Lung (tissue), 17 donors: ENCODE measurements at places on chromosomes 11 and 22. TPM values are rescaled to one million over a fixed set of nuclear protein-coding genes. Genes with fewer than 3 reads are reported as not detected.

DNA sequence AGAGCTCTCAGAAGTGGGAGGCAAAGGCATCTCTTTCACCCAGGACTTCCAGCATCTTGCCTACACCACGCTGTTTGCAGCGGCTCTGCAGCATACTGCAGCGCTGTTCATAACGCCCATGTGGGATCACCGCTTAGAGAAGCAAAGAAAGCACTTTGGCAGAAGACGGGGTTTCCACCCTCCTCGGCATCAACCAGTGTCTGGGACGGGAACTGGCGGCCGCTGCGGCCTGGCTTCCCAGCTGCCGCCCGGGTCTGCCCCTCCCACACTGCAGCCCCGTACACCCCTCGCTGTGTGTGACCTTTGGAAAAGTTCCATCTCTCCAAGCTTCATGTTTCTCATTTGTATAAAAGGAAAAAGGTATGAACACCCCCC lies 545 bp upstream of the TIRAP start:
- peaks cover 8% of the 10 kb centered on the region for H3K4me1 ChIP-seq
- peaks cover 5% of the 10 kb centered on the region for H3K36me3 ChIP-seq
- peak; percentile 78 for DNase-seq
- H3K27ac ChIP-seq: peak overlapping the region; percentile 82

DNA sequence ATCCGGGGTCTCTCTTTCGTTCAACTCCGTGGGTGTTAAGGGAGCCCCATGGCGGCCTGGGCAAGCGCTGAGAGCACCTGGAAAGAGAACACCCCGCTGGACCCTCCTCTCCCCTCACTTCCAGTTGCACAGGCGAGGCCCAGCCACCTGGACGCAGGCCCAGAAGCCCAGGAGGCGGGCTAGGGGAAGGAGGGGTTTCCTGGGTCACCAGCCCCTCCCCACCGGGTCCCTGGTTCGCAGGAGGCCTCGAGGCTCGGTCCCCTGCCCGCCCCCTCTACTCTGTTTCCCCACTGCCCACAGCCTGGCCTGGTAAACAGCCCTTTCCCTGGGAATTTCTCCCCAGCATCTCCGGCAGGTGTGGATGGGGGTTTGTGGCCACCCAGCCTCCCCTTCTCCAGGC lies 8.5 kb upstream of the NFAM1 start:
- no peaks in the 10 kb centered on the region for H3K36me3 ChIP-seq
- no peaks in the 10 kb centered on the region for H3K4me1 ChIP-seq
- H3K27me3 ChIP-seq: no peaks in the 10 kb centered on the region

DNA sequence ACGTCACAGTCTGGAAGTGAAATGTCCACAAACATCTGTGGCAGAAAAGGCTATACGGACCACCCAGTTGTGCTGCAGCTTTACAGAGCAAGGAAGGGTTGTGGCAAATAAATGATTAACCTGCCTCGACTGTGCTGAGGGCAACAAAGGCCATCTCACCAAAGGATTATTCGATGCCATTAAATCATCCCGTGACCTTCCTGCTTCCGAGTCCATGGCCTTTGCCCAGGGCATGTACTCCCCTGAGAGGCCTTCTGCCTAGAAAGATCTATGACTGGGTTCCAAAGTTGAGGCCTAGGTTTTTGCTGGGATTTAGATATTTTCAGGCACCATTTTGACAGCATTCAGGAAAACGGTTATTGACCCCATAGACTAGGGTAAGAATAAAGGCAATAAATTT lies 9.2 kb downstream of the CDPF1 start:
- H3K27me3 ChIP-seq: no peaks in the 10 kb centered on the region
- DNase-seq: no peak
- peaks cover 4% of the 10 kb centered on the region for H3K4me1 ChIP-seq

GRCh38 chr22:23278883-23279675 lies 98.8 kb downstream of the BCR start:
- H3K27ac ChIP-seq: no peak overlapping the region
- peaks cover 30% of the 10 kb centered on the region for H3K36me3 ChIP-seq
- peaks cover 3% of the 10 kb centered on the region for H3K4me1 ChIP-seq
- H3K4me3 ChIP-seq: no peak overlapping the region

DNA sequence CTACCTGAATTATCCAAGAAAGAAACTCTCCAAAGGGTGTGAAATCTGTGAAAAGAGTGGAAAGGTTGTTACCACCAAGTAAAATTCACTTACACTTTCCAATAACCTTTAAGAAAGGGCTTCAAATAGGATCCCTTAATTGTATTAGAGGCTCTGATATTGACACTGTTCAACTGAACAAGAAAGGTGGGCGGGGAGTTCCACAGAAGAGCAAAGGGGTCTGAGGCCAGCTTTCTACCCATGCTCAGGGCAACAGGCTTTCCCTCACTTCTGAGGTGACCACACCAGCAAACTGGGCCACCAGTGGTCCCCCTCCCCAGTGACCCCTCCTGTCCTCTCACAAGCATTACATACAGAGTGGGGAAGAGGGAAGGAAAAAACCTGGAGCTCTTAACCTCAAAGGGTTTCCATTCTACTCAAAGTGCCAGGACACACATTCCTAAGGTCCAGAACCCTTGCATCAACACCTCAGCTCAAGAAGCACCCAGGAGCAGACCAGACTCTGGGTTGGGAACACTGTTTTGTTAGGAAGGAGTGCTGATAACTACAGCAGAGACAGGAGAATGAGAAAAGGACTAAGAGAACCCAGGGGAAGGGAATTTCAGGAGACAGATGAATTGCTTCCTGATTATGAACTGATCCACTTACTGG lies 71.6 kb upstream of the AKIP1 start:
- no peak overlapping the region for H3K4me3 ChIP-seq
- peaks cover 3% of the 10 kb centered on the region for H3K4me1 ChIP-seq
- no peaks in the 10 kb centered on the region for H3K27me3 ChIP-seq
- H3K36me3 ChIP-seq: no peaks in the 10 kb centered on the region
- DNase-seq: no peak
- H3K27ac ChIP-seq: peak overlapping the region; percentile 50

- no peaks in the 10 kb centered on the region for H3K27me3 ChIP-seq
- H3K4me1 ChIP-seq: no peaks in the 10 kb centered on the region
- H3K4me3 ChIP-seq: no peak overlapping the region
These were observed 173.4 kb upstream of the SESN3 start for GRCh38 chr11:95404370-95404769.

DNA sequence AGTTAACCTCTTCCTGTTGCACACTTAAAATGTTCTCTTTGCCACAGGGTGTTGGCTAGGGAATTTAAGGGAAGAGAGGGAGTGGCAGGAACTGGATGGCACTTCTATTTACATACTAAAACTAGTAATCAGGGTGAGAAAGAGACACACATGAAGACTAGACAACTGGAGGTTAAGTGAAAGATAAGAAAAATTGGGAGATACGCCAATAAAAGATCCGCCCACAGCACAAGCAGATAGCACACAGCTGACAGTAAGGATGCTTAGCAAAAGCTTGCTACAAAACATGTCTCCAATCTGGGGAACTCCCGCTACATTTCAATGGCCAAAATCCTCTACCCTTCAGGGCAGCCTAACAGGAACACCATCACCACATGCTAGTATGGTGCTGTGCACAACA lies 12.8 kb downstream of the CPSF7 start:
- no peak overlapping the region for H3K27ac ChIP-seq
- DNase-seq: no peak
- no peak overlapping the region for H3K4me3 ChIP-seq
- no peaks in the 10 kb centered on the region for H3K27me3 ChIP-seq
- H3K36me3 ChIP-seq: peaks cover 52% of the 10 kb centered on the region

- peaks cover 39% of the 10 kb centered on the region for H3K4me1 ChIP-seq
- H3K27ac ChIP-seq: peak within 1 kb of the TSS; percentile 45
- H3K4me3 ChIP-seq: peak within 1 kb of the TSS; percentile 20
- H3K36me3 ChIP-seq: no peaks in the 10 kb centered on the region
- DNase-seq: peak; percentile 92
- no peaks in the 10 kb centered on the region for H3K27me3 ChIP-seq
These were observed at the start of gene SPON1 for GRCh38 chr11:13962562-13963168. Gene SPON1 (plus strand): TSS chr11:13962723. CDS start chr11:13962905, 182 bp downstream.

GRCh38 chr11:11430431-11430830 lies 77.4 kb upstream of the CSNK2A3 start:
- no peak overlapping the region for H3K4me3 ChIP-seq
- no peaks in the 10 kb centered on the region for H3K36me3 ChIP-seq
- H3K27me3 ChIP-seq: no peaks in the 10 kb centered on the region
- no peak overlapping the region for H3K27ac ChIP-seq

DNA sequence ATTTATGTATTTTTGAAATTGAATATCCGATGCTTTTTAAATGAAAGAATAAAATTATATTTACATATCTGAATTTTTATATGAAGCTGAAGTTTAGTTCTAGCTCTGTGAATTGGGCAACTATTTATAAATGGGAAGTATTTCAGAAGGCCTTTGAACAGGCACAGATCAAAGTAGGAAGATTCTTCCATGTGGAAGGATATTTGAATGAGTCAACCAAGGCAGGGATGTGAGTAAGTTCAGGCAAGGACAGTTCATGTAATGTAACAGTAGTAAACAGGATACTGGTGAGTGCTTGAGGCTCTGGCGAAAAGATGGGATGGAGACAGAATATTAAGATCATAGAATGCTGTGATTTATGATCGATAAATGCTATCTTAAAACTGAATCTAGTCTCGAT lies 417.8 kb upstream of the CCDC179 start:
- DNase-seq: no peak
- no peak overlapping the region for H3K4me3 ChIP-seq
- H3K27me3 ChIP-seq: no peaks in the 10 kb centered on the region
- no peaks in the 10 kb centered on the region for H3K4me1 ChIP-seq

DNA sequence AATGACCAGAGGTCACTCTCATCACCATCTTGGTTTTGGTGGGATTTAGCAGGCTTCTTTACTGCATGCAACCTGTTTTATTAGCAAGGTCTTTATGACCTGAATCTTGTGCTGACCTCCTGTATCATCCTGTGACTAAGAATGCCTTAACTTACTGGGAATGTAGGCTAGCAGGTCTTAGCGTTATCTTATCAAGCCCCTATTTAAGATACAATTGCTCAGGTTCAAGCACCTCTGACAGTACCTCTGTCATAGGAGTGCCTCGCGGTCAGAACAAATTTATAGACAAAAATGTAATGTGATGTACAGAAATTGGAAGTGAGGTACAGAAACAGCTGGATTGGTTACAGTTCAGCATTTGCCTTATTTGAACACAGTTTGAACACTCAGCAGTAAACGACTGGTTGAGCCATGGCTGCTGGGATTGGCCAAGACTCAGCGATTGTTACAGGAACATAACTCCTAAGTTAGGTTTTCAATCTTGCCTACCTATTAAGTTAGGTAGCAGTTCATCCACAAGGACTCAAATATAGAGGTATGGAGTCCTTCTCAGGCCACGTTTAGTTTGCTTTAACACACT lies 16.1 kb upstream of the TMEM123 start:
- no peaks in the 10 kb centered on the region for H3K27me3 ChIP-seq
- H3K4me3 ChIP-seq: no peak overlapping the region
- H3K4me1 ChIP-seq: no peaks in the 10 kb centered on the region
- H3K36me3 ChIP-seq: no peaks in the 10 kb centered on the region

GRCh38 chr11:121522043-121522941 lies 69.5 kb upstream of the SORL1-AS1 start:
- H3K36me3 ChIP-seq: no peaks in the 10 kb centered on the region
- no peak overlapping the region for H3K4me3 ChIP-seq
- no peaks in the 10 kb centered on the region for H3K4me1 ChIP-seq
- H3K27me3 ChIP-seq: no peaks in the 10 kb centered on the region
- no peak for DNase-seq

DNA sequence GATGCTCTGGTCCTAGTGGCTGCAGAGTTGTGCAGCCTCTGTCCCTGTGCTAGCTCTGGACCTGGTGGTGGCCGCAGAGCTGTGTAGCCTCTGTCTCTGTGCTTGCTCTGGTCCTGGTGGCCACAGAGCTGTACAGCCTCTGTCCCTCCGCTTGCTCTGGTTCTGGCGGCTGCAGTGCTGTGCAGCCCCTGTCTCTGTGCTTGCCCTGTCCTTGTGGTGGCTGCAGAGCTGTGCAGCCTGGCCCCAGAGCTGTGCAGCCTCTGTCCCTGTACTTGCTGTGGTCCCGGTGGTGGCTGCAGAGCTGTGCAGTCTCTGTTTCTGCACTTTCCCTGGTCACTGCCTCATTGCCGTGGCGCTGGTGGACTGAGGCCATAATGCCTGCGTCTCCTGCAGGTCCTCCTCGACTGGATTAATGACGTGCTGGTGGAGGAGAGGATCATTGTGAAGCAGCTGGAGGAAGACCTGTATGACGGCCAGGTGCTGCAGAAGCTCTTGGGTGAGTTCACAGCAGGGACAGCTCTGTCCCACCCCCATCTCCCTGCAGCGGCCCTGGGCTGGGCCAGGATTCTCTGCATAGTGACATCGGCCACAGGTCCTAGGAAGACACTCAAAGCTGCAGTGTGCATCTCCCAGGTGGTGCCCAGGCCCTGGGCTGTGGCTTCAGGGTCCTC lies 61.9 kb upstream of the PARVG start:
- H3K4me1 ChIP-seq: no peaks in the 10 kb centered on the region
- no peak for DNase-seq
- H3K27me3 ChIP-seq: no peaks in the 10 kb centered on the region
- H3K36me3 ChIP-seq: no peaks in the 10 kb centered on the region
- no peak overlapping the region for H3K4me3 ChIP-seq
- H3K27ac ChIP-seq: no peak overlapping the region

GRCh38 chr11:87030458-87031054 lies 7.2 kb upstream of the TMEM135 start:
- no peak overlapping the region for H3K27ac ChIP-seq
- H3K36me3 ChIP-seq: no peaks in the 10 kb centered on the region
- no peak for DNase-seq

DNA sequence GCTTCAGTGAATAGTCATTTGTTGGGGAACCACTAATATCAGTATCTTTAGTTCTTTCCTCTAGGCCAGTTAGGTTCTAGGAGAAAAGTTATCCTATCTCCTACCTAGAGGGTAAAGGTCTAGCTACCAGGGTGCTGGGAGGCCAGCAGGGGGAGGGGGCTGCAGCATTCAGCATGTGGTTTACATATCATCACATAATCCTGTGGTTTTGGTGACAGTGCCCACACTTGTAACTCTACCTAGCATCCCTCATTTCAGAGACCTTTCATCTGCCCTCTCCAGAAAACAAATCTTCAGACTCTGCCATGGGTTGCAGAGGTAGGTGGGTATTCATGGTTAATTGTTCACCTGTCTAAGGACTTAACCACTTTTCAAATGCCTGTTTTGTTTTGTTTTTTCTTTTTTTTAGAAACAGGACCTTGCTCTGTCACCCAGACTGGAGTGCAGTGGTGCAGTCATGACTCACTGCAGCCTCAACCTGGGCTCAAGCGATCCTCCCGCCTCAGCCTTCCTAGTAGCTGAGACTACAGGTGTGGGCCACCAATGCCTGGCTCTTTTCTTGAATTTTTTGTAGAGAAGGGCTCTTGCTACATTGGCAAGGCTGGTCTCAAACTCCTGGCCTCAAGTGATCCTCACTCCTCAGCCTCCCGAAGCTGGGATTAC lies 146.8 kb downstream of the ENTHD1 start:
- H3K27me3 ChIP-seq: peaks cover 26% of the 10 kb centered on the region
- H3K4me3 ChIP-seq: no peak overlapping the region

Gene SAA2
- total RNA-seq: 56.7 TPM

Gene OR2AG2
- 0.06 TPM for total RNA-seq

Gene OR8K3
- not detected for total RNA-seq

Gene OAF
- 27.4 TPM for total RNA-seq

Gene PATE3
- not detected for total RNA-seq

Gene BMAL1
- 38.0 TPM for total RNA-seq
